Activated naive CD8-positive, alpha-beta T cell treated with anti-CD3 and anti-CD28 coated beads, Interleukin-2, amount 10 ng/mL, durations not matched to agents 7 days and 5 days (primary cell): ENCODE measurements at places on chromosomes 6 and 20.

DNA sequence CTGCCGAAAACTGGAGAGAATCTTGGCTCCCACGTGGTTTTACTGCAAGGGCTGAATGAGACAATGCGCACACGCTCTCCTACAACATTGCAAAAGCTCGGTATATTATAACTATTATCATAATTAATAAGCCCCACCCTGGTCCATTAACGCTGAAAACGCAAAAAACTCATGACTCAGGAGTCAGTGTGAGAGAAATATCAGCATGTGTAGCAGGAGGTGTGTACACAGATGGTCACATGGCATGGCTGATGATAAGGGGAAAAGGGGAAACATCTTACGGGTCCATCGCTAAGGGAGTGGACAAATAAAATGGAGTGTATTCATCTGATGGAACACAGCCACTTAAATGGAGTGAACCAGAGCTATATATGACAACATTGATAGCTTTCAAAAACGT is 29.2 kb downstream of the CDH22 start:
- peaks cover 31% of the 10 kb centered on the region for H3K27me3 ChIP-seq
- H3K4me3 ChIP-seq, result no peak overlapping the region
- H3K36me3 ChIP-seq, result no peaks in the 10 kb centered on the region
- no peak for DNase-seq
- H3K4me1 ChIP-seq, result no peaks in the 10 kb centered on the region
- no peak overlapping the region for H3K27ac ChIP-seq

DNA sequence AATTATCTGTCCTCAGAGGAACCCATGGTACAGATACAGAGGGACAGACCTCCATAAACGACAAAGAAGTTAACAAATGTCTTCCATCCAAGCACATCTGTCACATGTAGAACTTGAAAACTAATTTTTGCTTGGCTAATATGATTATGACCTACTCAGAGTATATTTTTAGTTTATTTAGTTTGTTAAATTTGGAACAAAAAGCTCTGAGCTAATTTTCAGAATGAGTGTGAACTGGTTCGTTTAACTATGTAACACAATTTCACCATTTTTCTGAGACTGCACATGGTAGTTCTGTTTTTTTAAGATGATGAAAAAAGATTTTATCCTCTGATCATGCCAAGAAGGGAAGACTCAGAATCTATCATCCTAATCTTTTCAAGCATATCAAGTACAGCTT is 34.4 kb upstream of the PREP start:
- no peaks in the 10 kb centered on the region for H3K4me1 ChIP-seq
- no peak for DNase-seq
- H3K4me3 ChIP-seq, result no peak overlapping the region
- H3K27me3 ChIP-seq, result peaks cover 28% of the 10 kb centered on the region
- no peaks in the 10 kb centered on the region for H3K36me3 ChIP-seq

- no peak overlapping the region for H3K4me3 ChIP-seq
- no peak overlapping the region for H3K27ac ChIP-seq
- H3K27me3 ChIP-seq, result no peaks in the 10 kb centered on the region
- H3K4me1 ChIP-seq, result peaks cover 12% of the 10 kb centered on the region
- peaks cover 48% of the 10 kb centered on the region for H3K36me3 ChIP-seq
- no peak for DNase-seq
Measured at GRCh38 chr20:6017880-6018279, 36.0 kb downstream of the LRRN4 start.

GRCh38 chr6:35895560-35895959 is 25.3 kb downstream of the SRPK1 start:
- peaks cover 37% of the 10 kb centered on the region for H3K36me3 ChIP-seq
- no peaks in the 10 kb centered on the region for H3K27me3 ChIP-seq
- H3K4me1 ChIP-seq, result peaks cover 10% of the 10 kb centered on the region
- no peak overlapping the region for H3K27ac ChIP-seq

GRCh38 chr20:38893565-38894090 is 32.6 kb upstream of the FAM83D start:
- no peaks in the 10 kb centered on the region for H3K27me3 ChIP-seq
- H3K36me3 ChIP-seq, result peaks cover 16% of the 10 kb centered on the region
- DNase-seq, result peak; percentile 84
- peak overlapping the region; percentile 81 for H3K27ac ChIP-seq
- peak overlapping the region; percentile 59 for H3K4me3 ChIP-seq
